ENCODE measurements at places on chromosomes 2 and 18.

DNA sequence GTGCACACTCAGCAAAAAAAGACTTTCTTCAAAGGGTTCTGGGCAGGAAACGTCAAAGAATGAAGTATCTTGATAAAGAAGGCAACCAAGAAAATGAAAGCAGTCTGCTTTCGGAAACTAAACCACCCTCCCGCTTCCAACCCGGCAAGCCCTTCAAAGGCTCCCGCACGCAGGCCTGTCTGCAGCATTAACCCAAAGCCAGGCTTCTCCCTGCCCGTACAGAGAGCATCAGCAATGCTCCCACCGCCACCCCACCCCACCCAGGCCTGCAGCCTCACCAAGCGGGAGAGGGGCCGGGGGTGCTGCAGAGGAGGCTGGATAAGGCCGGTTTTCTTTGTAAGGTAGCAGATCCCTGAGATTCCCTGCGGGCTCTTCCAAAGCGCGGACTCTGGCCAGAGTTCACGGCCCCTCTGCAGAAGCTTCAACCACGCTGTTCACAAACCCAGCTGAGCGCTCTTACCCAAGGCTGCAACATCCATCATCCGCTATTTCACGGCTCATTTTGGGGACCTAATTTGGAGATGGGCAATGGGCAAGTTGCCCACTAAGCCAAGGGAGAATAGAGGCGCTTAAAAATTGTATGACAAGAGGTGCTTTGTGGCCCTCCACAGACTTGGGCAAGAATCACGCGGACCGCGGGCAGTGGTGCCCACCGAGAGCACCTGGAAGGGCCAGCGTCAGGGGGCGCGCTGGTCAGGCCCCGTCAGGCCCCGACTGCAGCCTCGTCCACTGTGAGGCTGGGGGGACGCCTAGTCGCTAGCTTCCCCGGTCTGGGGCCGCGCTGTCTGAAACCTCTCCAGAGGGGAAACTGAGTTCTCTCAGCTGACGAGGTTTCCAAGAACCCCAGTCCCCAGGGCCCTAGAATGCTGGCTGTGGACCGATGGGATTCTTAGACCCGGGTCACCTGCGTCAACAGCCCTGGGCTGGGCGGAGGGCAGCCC, 225.4 kb upstream of the ID2 start:
- peak; percentile 10 for DNase-seq

- no peak for DNase-seq
These were observed 90.6 kb upstream of the LDAH start for GRCh38 chr2:20913491-20913890.

GRCh38 chr2:191158193-191158592, 7.4 kb upstream of the STAT4 start:
- DNase-seq = no peak

DNA sequence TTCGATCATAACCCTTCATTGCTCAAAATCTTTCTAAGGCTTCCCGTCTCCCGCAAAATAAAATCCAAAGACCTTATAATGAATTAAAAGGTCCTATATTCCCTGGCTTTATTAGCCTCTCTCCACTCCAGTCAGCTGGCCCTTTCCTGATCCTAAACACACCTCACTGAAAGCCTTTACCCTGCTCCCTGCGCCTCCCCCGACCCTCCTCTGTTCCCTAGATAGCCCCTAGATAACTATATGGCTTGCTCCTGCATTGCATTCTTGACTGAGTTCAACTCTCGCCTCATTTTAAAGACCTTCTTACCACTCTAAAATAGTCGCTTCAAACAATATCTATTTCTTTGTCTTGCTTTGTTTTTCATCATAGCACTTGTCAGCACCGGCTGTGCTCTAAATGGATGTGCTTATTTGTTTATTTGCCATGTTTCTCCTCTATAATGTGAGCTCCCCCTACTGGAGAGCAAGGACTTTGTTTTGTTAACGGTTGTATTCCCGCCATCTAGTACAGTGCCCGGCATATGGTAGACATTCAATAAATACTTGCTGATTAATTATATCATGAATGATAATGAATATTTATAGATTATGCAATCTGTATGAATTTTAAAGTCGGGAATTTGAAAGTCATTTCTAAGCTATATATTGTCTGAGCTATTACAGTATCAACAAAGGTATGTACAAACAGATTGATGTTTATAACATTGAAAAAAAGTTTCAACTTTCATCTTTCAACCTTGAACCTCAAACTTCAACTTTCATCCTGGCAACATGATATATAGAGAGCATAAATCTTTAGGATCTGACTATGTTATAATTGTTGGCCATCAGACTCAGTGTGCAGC, 32.4 kb upstream of the VIT start:
- DNase-seq = no peak

GRCh38 chr2:11713815-11714214, 32.6 kb upstream of the LPIN1 start:
- DNase-seq = no peak

DNA sequence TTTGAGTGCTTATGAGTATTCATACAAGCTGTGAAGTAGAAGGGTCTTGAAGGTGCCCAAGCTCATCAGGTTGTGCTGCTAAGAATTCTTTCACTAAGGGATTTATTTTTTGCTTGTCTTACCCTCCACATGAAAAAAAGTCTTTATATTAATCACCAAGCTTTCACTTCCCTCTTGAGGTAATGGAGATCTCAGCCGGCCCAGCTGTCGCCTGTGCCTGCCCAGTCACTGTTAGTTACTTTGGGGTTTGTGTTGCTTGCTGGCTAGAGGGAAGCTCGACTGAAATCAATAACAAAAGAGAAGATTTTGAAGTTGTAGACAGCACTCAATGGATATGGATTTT, 21.9 kb downstream of the MC2R start:
- no peak for DNase-seq

DNA sequence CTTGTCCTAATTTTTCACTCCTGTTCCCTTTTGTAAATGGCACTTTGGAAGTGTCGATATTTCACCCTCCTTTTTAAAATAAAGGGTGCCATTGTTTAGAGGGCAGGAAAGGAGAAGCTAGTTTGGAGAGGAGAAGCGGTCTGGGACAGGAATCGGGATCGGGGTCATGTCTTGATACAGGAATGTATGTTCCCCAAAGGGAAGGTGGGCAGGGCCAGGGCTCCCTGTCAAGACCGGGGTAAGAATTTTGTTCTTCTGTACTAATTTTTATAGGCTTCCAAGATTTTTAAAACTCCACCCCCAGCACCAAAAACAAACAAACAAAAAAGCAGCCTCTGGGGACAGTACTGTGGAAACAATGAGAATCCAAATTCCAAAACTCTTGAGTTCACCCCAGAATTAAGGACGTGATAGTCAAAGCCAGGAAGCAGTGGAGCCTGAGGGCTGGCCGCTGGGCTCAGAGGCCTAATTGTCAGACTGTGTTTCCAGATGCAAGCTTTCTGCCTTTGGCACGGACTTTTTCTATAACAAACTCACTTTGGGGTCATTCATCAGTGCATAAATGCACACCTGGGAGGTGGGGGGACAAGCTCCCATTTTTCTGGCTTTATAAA, 250.4 kb upstream of the SIX2 start:
- DNase-seq = no peak

DNA sequence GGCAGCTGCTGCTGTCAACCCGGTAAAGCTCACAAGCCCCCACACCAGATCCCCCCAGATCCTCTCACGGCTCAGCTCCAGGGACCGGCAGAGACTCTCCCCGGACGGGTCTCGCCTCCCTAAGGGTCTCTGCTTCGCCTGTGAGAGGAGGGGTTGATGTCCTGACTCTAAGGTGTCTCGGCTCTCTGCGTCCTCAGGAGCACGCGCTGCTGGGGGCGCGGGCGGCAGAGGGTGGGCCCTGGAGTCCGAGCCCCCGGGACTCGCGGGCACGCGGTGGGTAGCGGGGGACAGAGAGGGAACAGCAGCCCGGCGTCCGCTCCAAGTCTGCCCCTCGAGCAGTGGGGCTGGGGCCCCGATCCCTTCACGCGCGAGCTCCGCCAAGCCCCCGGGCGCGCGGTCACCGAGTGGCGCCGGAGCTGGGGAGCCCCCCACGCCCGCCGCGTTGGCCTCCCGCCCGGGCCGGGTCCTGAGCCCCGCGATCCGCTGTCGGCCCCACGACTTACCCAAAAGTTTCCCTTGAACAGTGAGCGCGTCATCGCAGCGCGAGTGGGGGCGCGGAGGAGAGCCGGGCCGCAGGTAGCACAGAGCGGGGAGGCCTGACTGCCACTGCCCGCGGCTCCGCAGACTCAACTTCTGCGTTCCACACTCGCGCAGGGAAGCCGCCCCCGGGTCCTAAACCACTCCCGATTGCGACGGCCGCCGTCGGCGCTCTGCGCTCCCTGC, at the start of gene PSTPIP2:
Gene PSTPIP2 (minus strand): TSS at position 608 of the 723 bp plus-strand sequence. CDS start 72 bp downstream, at position 536.
- peak; percentile 53 for DNase-seq

GRCh38 chr2:137964066-137964858, at the start of gene HNMT:
TSS of gene HNMT (plus strand) at chr2:137964473. CDS start at chr2:137964492, 19 bp downstream.
- DNase-seq = no peak

- no peak for DNase-seq
These were observed 13.5 kb downstream of the RFX8 start for GRCh38 chr2:101461381-101461780.

DNA sequence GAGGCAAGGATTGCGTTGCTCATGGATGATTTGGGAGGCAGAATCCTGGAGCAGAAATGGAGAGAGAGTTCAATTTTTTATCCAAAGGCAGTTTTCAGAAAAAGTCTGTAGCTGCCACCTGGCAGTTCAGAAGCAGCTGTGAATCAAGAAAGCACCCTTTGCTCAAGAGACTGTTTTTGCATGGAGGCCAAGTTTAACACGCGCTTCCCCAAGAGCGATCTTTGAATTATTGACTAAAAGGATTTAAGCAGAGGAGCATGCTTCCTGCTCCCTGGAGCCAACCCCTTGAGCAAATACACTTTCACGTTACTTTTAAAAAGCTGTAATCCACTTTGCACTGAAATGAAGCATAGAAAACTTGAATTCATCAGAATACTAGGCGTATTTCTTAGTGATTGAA, 252.4 kb downstream of the RNF144A start:
- DNase-seq = no peak

DNA sequence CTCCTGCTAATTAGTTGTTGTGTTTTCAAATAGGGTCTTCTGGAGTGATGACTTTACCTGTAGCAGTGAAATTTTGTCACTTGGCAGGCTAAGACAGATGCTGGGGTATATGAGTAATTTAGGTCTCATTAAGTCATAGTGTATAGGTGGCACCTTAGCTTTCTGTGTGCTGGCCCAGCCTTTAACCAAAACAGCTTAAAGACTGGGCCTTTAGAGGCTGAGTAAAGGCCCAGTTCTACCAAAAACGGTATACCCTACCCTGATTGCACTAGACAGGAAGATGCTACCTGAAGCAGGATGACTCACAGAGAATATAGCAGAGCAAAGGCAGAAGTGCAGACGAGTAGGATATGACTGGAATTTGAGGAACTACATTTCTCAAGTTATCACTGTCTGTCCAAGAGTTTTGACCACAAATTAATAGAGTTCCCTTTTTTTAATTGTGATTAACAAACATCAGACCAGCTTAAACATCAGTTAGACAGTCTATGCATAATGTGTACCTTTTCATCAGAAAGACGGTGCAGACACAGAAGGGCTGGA, 337.9 kb upstream of the SALL3 start:
- no peak for DNase-seq

- DNase-seq = no peak
These were observed 9.1 kb downstream of the RAX start for GRCh38 chr18:59264121-59264571.

DNA sequence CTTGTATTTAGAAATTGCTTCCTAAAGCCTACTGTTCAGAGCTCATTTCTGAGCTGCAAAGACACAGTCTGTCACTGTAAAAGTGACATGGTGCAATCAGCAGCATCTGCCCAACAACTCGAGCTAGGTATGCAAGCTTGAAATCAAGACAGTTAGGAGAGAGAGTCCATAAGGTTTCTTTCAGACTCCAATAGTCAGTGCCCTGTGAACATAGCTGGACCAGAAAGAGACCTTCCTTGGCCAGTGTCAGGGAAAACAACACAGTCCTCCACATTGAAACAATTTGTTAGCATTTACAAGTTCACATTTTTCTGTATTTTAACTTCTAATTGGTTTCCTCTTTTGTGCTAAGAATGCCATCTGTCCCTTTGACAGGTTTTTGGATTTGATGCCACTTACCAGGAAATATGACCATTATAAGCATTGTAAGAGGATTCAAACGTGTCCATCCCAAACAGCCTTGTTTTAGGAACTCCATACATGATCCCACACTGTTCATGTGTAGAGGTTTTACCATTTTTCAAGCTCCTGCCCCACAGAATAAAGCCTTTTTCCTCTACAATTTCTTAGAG, 8.9 kb upstream of the MYCN start:
- no peak for DNase-seq

- no peak for DNase-seq
These were observed 159.1 kb downstream of the LNPK start for GRCh38 chr2:175842996-175843395.

DNA sequence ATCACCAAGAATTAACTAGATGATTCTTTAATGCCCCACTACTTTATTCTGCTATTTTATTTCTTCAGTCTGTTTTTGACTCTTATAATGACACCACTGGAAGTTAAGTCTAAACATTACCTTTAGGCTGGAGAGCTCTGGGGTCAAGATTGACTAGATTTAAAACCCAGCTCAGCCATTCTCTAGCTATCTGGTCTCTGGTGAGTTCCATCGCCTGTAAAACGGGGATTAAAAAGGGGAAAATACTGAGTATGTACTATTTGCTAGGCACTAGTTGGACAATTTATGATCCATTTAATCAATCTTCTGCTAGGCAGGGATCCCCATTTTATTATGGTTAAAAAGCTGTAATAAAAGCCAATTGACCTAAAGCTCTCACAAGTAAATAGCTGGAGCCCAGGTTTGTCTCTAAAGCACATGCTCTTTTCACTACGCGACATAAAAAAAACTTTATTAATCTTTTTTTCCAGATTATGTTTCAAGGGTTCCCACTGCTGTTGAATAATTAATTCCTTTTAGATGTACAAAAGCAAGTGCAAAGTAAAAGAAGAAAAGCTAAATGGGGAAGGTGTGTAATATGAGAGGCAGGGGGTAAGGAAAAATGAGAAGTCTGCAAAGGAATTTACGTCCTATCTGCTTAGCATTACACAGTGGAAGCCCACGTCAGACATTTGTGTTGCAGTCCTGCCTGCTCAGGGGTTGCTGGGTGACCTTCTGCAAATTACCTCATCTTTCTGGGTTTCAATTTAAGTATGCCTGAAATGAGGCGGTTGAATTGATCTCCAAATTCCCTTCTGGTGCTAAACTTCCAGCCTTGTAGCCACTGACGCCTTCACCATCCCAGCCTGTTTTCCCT, 918 bp upstream of the NABP1 start:
- DNase-seq = no peak

- no peak for DNase-seq
These were observed 315.5 kb upstream of the MYT1L start for GRCh38 chr2:2646433-2647051.

- DNase-seq = no peak
These were observed 59.4 kb upstream of the UPP2 start for GRCh38 chr2:158042245-158042644.

DNA sequence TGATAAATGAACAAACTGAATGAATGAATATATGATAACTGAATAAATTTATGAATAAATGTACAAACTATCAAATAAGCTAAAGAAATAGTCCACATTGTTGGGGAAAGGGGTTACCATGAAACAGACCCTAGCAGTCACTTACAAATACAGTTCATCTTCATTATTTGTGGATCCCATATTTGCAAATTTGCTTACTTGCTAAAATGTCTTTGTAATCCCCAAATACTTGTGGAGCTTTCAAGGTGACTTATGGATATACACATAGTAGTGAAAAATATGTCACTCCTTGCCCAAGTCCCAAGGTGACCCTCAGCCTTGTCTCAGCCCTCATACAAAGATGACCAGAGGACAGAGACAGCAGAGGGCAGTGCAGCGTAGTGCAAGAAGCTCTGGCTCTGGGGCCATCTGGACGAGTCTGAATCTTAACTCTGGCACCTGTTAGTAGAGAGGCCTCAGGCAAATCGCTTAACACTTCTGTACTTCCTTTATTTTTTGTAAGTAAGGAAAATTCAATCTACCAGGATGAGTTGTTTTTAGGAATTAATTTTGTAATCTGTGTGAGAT, 3.1 kb downstream of the PAIP2B start:
- no peak for DNase-seq

Data from activated gamma-delta T cell (primary cell).